ENCODE measurements at places on chromosomes 11 and 22. TPM values are rescaled to one million over a fixed set of nuclear protein-coding genes. Genes with fewer than 3 reads are reported as not detected.

The CBX7 gene
- total RNA-seq, result 6.2 TPM

The MAPK11 gene
- total RNA-seq, result 7.4 TPM

The OR9Q1 gene
- total RNA-seq, result not detected

The TRPC6 gene
- 1.00 TPM for total RNA-seq

The CLMP gene
- total RNA-seq, result 103 TPM

The MCAM gene
- 20.5 TPM for total RNA-seq

The C1QTNF4 gene
- total RNA-seq, result 0.25 TPM

The UPK3A gene
- not detected for total RNA-seq

The SLC5A1 gene
- total RNA-seq, result not detected

The TNNI2 gene
- not detected for total RNA-seq

The MUC5AC gene
- under 0.01 TPM for total RNA-seq

The BARX2 gene
- not detected for total RNA-seq

The KCNA4 gene
- under 0.01 TPM for total RNA-seq

The OR10A2 gene
- not detected for total RNA-seq

The CYP2R1 gene
- 11.1 TPM for total RNA-seq

The DGAT2 gene
- 1.3 TPM for total RNA-seq

The USH1C gene
- not detected for total RNA-seq
